ENCODE measurements at places on chromosomes 12 and 14. TPM values are rescaled to one million over a fixed set of nuclear protein-coding genes. Genes with fewer than 3 reads are reported as not detected.

TPH2 gene
- total RNA-seq: not detected

KRT81 gene
- 0.11 TPM for total RNA-seq

GPR137C gene
- total RNA-seq: 2.3 TPM

NGB gene
- total RNA-seq: not detected

TBX3 gene
- total RNA-seq: 19.3 TPM

DAO gene
- total RNA-seq: not detected

SCNN1A gene
- total RNA-seq: 0.32 TPM

SVOP gene
- total RNA-seq: not detected

TMEM106C gene
- 122 TPM for total RNA-seq

SEC23A gene
- total RNA-seq: 211 TPM

PTPRR gene
- 0.19 TPM for total RNA-seq

DNA sequence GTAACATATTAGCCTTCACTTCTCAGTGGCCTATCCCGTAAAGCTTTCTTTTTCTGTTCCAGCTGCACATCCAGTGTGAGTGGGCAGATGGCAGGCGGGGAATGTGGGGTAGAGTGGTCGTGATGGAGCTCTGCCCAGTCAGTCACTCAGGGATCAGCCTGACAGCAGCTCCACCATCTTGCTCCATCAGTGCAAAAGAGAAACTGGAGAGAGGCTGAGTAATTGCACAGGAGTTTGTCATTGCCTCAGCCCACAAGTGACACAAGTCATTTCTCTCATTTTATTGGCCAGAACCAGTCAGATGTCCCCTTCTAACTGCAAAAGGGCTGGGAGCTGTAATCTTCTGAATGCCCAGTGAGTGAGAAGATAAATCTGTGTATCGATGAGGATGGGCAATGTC lies 66.5 kb downstream of the ATP23 start:
- no peak for DNase-seq

DNA sequence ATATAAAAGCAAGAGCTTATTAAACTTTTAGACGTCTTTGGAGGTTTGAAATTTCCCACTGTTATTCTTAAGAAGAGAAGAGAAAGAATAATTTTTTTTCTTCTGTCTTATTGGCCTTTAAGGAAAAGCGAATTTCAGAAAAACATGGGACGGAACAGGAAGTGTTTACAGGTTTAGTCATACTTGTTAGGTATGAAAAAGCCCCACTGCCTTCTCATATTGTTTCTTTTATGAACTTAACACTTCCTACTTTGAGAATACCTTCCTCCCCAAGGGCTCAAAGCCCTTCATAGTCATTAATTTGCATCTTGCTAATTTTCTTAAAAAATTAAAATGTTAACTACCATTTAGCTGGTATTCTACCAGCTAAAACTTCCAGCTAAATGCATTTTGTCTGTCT lies 82.0 kb downstream of the ETV6 start:
- DNase-seq: no peak

DNA sequence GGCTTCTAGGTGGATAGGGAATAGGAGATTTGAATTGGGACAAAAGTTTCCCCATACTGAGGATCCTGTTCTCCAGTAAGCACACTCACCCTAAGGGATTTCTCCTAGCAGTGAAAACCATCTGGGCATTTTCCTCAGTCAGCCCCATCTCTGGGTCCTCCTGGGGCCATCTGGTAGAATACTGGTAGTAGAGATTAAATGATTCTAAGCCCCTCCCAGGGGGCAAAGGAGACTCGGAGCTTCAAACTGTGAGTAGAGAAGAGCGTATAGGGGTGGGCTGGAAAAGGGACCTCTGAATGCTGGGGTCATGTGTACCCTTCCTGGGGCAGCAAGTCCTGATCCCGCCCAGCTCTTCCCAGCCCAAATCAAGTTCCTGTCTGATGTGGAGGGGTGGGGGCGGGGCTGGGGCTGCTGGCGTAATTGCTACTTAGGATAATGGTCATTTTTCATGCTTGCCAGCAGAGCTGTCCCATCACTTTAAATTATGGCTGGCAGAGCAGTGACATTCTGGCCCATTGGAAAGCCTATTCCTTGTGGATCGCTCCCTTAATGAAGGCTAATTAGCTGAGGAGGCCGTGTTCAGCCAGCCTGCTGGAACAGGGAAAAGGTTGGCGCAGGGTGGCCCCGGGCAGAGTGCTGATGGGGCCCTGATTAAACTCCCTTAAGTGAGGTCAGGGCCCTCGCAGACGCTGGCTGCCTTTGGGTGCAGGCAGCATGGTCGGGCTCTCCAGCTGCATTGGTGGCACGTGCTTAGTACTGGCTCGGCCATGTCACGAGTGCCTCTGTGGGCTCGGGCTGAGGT lies 127.8 kb downstream of the TSPAN9 start:
- DNase-seq: no peak

GRCh38 chr12:5921027-5921909 lies 23.8 kb downstream of the ANO2 start:
- DNase-seq: no peak

DNA sequence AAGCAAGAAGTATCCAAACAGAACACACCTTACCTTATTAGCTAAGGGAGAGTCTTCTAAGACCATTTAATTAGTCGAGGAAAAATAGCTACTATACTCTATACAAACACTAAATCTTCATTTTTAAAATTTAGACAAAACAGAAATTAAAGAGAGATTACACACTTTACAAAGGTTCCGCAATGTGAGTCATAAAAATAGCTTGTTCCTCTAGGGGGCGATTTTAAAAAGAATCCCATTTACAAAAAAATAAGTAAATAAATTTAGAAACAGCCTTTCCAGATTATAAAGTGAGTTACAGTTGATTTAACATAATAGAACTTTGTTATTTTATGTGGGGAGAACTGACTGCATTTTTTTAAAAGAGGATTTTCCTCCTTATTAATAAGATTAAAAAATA lies 201.6 kb downstream of the PAX9 start:
- DNase-seq: no peak

GRCh38 chr12:108724054-108724889 lies 7.0 kb downstream of the CORO1C start:
- peak; percentile 66 for DNase-seq

DNA sequence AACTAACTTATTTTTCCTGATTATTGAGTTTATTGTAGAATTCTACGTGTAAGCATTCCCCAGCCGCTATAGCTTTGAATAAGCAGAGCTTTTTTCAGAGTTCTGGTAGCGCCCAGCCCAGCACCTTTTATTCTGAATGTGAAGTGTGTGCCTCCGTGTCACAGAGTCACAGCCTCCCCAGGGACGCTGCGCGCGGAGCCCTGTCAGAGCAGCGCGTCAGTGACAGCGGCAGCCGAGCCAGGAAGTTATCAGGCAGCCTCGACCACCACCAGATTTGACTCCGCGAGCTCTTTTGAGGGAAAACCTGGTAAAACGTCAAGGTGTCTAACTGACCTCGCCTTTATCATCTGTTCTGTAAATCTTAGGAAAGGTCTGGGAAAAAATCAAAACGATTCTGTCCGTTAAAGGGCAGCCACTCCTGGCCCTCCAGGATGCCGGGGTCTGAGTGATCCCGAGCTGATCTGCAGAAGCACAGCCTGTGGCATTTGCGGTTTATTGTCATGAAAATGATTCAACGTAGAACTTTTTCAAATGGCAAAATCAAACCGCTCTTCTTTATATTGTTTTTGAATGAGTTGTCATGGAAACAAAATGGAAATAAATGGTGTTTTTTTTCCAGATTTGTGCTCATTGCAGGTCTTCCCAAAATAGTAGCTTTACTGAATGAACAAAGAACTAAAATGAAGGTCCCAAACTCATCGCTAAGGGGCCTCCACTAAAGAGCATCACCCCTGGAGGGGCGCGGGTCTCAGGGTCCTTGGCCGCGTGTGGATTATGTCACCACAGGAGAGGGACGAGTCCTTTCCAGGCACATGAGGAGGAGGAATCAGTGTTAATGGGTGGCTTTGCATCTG lies 43.1 kb upstream of the MMP17 start:
- DNase-seq: peak; percentile 94

GRCh38 chr12:23941780-23942179 lies 7.7 kb downstream of the SOX5 start:
- no peak for DNase-seq

DNA sequence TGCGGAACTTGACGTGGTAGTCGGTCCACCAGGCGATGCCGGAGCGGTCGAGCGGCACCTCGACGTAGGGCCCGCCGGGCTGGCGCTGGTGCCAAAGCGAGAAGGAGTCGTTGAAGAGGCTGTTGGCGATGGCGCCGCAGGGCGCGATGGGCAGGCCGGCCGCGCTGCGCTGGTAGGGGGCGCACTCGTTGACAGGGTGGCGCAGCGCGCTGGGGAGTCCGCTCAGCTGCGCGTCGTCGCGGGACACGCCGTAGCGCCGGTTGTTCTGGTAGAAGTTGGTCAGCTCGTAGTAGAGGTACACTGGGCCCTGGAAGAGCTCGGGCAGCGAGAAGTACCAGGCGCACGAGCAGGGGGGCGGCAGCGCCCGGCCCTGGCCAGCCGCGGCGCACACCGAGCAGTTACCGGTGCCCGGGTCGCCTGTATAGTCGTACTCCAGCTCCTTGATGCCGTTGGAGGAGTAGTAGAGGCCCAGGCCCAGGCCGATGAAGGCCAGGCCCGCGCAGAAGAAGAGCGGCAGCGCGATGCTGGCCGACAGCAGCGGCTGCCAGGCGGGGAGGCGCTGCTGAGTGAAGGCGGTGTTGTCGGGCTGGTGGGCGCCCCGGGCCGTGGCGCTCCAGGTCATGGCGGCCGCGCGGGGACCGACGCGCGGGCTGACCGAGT lies 482 bp downstream of the TMEM30B start:
- peak; percentile 29 for DNase-seq

- no peak for DNase-seq
Measured at GRCh38 chr14:104147346-104148125, 9.1 kb downstream of the KIF26A start.

DNA sequence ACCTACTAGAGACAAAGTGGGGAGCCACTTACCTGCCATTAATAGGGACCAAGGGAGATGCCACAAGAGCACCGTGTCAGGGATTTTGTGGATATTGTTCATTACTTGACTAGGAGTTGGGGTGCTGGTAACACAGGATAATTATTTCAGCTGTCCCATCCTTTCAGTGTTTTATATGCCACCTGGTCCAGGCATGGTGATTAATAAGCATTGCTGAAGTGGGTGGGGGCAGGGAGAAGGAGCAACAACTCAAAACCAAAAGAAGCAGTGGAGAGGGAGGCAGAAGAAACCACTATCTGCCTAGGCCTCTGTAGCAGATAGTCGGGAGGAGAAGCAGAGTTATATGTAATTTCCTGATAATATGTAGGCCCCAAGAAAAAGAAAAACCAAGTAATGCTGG lies 184.6 kb downstream of the NPAS3 start:
- peak; percentile 69 for DNase-seq

DNA sequence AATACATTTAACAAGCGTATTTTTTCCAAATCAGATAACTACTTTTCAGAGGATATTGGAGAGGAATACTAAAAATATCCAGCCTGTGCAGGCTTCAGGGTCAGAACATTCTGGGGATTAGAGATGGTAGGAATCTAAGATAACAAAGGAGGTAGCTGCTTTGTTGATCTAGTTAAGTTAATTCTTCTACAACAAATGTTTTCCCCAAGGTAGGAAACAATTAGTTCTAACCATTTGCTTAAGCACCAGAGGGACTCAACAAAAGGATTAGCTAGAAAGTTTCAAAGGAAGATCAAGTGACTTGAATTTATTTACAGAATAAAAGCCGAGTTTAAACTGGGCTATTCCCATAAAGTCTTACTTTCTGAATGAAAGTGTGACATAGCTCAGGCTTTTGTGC lies 524.2 kb downstream of the TMTC2 start:
- no peak for DNase-seq
